ENCODE measurements at places on chromosomes 4 and X.

GRCh38 chrX:153819384-153820040 lies 10.8 kb downstream of the PDZD4 start:
- no peak for DNase-seq

GRCh38 chr4:44554768-44555167 lies 96.7 kb downstream of the YIPF7 start:
- no peak for DNase-seq

DNA sequence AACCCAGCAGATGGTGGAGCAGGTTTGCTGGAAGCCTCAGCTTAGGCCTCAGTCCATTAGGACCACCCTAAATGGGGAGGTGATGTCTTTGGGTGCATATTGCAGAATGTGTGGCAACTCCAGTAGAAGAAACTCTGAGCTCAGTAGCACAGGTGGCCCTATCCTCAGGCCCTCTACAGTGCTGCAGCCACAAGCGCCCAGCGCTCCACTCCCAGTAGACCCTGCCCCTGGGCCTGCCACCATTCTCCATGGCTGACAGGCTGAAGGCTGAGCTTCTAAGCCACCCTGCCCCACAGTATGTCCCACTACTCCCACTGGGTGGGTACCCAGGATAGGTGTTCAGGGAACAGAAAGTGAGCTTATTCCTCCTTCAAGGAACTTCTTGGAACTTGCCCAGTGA lies 162.8 kb upstream of the MAMLD1 start:
- no peak for DNase-seq

DNA sequence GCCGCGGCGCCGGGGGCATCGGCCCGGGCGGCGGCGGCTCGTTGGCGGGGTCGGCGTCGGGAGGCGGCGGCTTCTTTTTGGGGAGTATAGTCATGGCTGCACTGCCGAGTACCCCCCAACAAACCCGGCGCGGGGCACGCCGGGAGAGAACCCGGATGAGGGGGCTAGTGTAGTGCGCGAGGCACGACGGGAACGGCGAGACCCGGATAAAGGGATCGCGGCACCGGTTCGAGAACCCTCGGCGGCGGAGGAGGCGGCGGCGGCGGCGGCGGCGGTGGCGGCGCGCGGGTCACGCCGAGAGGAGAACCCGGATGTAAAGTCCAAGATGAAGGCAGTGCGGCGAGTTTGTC lies at the start of gene OTUD5:
OTUD5 (minus strand) TSS at position 131 of the 350 bp plus-strand sequence; CDS start at position 94, 37 bp downstream.
- no peak for DNase-seq

DNA sequence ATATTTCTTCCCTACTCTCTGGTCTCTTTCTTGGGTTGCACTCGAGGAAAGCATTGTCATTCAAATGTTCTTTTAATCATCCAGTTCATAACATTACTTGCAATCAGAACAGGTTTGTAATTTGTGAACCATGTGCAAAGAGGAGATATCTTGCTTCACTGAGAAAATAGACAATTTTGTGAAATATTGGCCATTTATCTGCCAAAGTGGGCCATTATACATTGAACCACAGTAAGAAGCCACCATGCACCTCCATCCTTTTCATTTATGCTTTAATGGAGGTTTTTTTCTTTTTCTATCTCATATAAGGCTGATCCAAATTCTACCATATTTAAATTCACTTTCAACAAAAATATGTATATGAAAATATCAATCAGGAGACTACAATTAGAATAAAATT lies 335.3 kb upstream of the AADAT start:
- DNase-seq = no peak

DNA sequence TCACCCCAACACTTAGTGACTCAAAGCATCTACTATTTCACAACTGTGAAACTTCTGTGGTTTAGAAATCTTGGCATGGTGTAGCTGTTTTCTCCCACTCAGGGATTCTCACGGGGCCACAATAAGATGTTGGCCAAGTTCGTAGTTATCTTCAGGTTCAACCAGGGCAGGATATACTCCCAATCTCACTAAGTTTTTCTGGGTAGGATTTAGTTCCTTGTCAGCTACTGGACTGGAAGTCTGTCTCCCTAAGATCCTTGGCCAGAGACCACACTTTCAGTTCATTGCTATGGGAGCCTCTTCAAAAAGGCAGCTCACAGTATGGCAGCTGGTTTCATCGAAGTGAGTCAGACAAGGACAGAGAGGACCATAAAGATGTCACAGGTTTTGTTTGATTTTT lies 111.7 kb upstream of the PDHA2 start:
- no peak for DNase-seq

GRCh38 chrX:108044554-108045256 lies at the start of gene VSIG1:
TSS of gene VSIG1 (plus strand) at chrX:108045065. CDS start at chrX:108045131, 66 bp downstream.
- no peak for DNase-seq

- DNase-seq = no peak
These were observed 124.2 kb downstream of the C4orf51 start for GRCh38 chr4:145804116-145804515.

GRCh38 chr4:2254665-2255500 lies 7.0 kb downstream of the MXD4 start:
- no peak for DNase-seq
